ENCODE measurements at places on chromosomes 1 and 21.

GRCh38 chr1:26305667-26306289 is 658 bp downstream of the UBXN11 start:
- DNase-seq: no peak

- DNase-seq: no peak
Measured at GRCh38 chr1:82920418-82921248, 1078.3 kb downstream of the TTLL7 start.

DNA sequence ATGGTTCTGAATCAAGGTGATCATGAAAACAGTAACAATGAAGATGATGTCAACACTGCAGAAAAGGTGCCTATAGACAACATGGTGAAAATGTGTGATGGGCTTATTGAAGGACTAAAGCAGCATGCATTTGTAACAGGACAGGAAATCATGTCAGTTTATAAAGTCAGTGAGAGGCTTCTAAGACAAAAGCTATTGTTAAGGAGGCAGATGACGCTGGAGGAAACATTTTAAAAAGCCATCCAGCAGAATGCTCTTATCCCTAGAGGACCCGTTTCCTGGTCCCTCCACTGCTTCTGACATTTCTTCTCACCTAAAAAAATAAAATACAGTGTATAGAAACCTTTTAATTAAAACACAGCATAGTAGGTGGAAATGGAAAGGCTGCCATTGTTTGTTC is 40.9 kb downstream of the CYYR1 start:
- no peak for DNase-seq

- DNase-seq: no peak
Measured at GRCh38 chr1:175178056-175178455, 14.5 kb downstream of the KIAA0040 start.

- DNase-seq: no peak
Measured at GRCh38 chr1:234481771-234482170, 2.8 kb upstream of the TARBP1 start.

GRCh38 chr1:243496187-243496646 is 240.4 kb downstream of the SDCCAG8 start:
- no peak for DNase-seq

DNA sequence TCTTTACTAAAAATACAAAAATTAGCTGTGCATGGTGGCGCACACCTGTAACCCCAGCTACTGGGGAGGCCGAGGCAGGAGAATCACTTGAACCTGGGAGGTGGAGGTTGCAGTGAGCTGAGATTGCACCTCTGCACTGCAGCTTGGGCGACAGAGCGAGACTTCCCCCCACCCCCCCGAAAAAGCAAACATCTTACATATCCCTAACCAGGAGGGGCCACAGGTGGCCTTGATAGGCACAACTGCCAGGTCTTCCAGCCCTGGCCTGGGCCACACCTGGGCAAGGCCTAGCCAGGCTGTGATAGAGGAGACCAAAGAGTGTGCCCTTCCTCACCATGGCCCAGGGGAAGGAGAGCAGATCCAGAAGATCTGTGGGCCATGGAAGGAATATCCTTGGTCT is 28.6 kb upstream of the POU3F1 start:
- no peak for DNase-seq

DNA sequence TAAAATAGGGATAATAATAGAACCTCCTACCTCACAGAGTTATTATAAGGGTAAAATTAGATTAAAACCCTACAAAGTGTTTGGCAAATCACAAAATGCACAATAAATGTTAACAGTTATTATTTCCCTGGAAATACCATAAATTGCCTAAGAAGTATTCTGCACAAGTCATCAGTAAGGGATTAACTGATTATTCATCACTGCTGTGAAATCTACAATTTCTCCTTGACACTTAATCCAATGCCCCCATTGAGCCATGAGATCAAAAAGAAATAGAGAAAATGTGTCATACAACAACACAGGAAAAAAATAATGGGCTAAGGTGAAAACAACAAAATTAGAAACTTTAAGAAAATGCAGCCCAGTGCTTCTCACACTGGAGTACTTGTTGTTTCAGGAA is 6.7 kb upstream of the SEC16B start:
- DNase-seq: no peak

DNA sequence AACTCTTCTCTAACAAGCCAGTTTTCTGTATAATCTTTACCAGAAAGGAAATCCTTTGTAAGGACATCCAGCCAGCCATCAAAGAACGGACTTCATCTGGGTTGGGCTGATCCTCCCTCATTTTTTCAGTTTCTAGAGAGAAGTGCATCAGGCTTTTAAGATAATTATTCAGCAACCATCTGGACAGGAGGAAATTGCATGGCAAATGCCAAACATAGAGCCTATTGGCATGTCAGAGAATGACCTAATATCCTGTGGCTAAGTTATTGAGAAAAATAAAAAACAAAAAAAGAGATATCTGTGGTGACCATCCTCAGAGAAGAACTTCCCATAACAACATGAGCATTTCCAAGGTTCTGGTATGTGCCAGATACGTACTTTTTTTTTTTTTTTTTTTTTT is 74.9 kb upstream of the BEND5 start:
- DNase-seq: peak; percentile 36

DNA sequence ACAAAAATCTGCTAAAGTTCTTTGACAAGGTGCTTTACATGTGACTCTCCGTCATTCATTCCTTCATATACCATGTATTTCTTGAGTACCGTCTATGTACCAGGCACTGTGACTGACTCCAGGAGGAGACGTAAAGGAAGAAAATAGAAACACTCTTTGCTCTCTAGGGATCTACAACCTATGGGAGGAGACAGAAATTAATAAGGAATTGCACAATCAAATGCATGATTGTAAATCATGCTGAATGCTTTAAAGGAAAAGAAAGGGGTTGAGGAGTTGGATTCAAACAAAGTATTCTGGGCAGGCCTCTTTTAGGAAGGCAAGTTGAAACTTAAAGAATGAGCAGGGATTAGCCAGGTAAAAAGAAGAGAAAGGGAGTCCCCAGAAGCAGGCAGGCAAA is 239.1 kb upstream of the FGGY start:
- DNase-seq: peak; percentile 57

DNA sequence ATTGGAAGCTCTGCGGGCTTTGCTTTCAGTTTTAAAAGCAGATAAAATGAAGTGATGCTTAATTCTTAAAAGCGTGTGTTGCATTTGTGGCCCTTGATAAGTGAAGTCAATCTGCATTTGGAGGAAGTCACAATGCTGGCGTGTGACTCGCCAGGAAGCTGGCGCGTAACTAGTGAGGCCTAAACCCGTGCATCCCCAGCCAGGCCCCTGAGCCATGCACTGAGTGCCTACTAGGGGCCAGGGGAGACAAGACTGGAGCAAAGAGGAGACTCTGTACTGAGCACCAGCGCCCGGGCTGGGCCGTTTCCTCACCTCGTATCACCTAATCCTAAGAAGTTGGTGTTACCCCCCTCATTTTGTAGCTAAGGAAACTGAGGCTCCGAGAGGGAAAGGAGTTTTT is 4.6 kb upstream of the DDOST start:
- DNase-seq: no peak

DNA sequence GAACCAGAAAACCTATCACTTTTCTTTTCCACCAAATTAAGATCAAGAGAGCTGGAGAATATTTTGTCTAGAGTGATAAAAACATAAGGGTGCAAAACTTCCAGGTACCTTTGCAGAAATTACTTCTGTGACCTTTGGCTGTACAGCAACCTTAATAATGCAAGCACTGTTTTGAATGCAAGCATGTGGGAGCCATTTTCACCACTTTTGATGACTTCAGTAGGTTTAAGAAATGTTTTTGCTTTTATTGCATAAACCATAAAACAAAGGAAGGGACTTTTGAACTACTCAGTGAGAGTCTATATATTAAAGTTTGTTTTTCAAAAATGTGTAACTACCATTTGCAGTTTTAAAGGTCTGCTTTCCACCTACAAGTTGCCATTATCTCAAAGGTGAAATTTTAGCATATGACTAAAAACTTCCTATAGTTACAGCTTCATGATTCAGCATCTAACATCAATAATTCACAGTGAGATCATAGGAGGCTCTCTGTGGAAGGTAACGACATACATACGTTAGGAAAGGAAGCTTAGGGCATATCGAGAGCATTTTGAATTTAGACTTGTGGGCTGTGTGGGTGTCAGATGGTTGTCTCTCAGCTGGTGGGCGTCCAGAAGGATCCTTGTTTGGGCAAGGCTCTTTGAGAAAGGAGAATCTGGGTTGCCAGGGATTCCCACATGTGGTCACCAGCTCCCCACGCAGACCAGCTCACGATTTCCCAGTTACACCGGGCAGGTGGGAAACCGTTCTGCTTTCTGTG is 1.1 kb upstream of the GADD45A start:
- peak; percentile 38 for DNase-seq

- DNase-seq: peak; percentile 88
Measured at GRCh38 chr21:32143241-32143939, 135.5 kb downstream of the MIS18A start.

- DNase-seq: no peak
Measured at GRCh38 chr21:34754690-34755647, 86.2 kb downstream of the CLIC6 start.

DNA sequence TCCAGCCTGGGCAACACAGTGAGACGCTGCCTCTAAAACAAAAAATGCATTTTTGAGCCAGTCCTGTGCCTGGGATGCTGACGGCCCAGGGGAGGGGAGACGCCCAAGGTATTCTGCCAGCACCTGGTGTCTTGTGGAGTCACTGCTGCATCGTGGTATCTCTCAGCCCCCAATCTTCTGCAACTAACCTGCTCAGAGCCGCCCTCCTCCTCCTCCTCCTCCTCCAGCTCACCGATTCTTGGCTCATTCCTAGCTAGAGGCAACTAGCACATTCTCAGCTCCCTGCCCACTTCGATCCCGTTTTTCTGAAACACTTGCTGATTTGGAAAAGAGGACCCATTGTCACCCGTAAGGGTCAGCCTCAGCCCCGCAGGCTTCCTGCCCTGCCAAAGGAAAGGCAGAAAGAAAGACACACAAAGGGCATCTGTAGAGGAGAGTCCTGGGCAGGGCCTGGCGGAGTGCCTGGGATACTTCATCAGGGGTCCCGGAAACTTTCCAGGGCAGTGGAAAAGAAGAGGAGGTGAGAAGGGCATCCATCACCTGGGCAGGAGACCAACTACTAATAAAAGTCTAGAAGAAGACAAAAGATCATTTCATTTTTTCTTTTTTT is 20.7 kb downstream of the GPR157 start:
- DNase-seq: no peak

DNA sequence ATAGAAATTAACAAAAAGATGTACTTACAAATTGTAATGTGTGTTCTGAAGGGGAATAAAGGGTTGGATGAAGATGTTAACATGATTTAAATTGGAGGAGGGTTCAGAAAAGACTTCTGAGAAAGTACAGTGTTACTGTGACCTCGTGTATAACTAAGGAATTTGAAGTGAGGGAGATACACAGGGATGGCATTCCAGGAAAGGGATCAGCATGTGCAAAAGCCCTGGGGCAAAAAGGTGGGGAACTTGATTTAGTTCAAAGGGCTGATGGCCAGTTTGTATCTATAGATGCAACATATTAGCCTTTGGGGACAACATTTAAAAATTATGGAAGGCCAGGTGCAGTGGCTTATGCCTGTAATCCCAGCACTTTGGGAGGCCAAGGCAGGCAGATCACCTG is 33.3 kb upstream of the DEGS1 start:
- no peak for DNase-seq

- DNase-seq: no peak
Measured at GRCh38 chr1:145988773-145989172, 7.6 kb downstream of the TXNIP start.

- DNase-seq: no peak
Measured at GRCh38 chr1:241800640-241801039, 47.4 kb upstream of the EXO1 start.

DNA sequence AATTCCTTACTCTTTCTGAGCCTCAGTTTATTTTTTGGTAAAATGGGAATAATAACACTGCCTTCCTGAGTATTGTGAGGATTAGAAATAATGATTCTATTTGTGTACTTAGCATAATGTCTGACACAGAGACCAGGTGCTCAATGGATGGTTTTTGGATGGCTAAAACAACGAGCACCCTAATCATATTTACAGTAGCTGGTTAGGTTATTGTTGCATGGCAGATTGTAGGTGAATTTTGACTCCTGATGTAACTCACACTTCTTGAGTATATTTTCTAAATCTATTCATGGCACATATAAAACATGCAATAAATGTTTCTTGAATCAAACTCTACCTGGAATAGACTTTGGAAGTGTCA is 11.9 kb upstream of the DUSP10 start:
- DNase-seq: no peak

GRCh38 chr1:147627435-147628110 is 42.8 kb downstream of the ACP6 start:
- DNase-seq: peak; percentile 41

DNA sequence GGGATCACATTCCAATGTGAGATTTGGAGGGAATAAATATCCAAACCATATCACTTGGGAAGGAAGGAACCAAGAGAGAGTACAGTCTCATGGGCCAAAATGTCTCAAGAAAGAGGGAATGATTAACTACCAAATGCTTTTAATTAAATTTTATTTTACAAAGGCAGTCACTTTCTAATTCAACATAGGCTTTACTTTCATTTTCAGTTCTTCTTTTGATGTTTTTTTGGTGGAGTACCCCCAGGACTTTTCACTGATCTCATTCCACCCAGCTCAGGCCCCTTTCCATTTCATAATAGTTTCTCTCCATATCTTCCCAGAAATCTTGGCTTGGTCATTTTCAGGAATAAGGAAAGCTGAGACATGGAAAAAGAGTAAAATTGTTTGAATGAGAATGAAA is 5.1 kb upstream of the SLAMF7 start:
- no peak for DNase-seq

GRCh38 chr1:214665606-214666110 is 62.7 kb downstream of the CENPF start:
- peak; percentile 22 for DNase-seq

DNA sequence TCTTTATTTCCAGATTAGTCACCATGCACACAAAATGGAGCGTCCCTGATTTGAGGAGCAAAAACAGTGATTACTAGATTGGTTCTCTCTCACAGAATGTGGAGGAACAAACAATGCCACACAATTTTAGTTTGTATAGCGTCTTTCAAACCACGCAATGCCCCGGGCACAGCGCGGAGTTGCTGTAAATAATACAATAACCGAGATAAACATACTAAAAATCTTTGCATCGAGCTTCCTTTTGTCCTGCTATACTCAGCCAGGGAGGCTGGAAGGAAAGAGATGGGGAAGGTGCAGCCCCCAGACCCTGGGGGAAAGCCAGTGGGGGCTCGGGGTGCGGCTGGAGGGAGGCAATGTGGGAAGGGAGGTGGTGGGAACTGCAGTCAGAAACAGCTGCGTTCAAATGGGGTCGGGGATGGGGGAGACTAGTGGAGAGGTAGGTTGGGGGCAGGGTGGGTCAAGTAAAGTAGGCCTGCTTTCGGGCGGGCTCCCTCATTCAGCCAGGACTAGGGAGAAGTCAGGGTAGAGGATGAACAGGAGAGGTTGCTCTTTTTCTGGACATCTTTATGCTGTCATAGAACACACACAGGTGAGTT is 366.3 kb downstream of the RPS6KC1 start:
- DNase-seq: no peak

- DNase-seq: peak; percentile 48
Measured at GRCh38 chr1:214354440-214355148, 73.6 kb downstream of the SMYD2 start.

DNA sequence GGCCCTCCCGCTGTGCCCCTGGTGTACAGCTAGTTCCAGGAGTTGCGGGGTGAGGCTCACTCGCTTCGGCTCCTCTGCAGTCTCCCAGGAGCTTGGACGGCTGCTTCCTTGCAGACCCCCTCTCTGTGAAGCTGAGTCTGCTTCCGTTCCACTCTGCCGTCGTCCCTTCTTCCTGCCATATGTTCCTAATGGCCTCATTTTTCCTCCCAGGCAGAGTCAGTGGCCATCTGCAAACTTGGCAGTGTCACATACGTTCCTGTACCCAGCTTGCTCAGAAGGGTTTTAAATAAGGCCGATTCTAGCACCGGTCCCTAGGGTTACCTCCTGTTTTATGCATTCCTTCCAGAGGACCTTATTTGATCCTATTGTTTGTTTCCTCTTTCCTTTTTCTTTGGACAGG is 21.3 kb downstream of the ACTL8 start:
- no peak for DNase-seq
